Activated naive CD8-positive, alpha-beta T cell treated with anti-CD3 and anti-CD28 coated beads, Interleukin-2, amount 50 U/mL, for 16 hours (primary cell): ENCODE measurements at places on chromosomes 1 and 21.

- no peak for DNase-seq
Measured at GRCh38 chr21:34579411-34579810, 35.5 kb downstream of the RCAN1 start.

- DNase-seq, result no peak
Measured at GRCh38 chr1:15008783-15009729, 144.5 kb upstream of the TMEM51 start.

DNA sequence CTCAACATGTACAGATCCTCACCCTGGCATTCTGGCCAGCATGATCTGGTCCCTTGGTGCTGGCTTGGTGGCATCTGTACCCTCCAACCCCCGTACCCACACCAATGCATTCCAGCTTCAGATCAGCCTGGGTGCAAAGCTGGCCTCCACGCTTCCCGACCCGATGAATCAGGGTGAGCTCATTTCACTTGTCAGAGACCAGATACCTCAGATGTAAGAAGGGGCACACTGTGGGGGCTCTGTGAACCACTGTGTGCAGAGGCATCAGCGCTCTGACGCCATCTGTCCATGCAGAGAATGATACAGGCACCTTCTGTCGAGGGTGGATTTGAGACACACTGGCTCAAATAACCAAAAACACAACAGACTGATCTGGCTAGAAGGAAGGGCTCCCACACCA lies 76.6 kb downstream of the DMRTB1 start:
- DNase-seq, result no peak

DNA sequence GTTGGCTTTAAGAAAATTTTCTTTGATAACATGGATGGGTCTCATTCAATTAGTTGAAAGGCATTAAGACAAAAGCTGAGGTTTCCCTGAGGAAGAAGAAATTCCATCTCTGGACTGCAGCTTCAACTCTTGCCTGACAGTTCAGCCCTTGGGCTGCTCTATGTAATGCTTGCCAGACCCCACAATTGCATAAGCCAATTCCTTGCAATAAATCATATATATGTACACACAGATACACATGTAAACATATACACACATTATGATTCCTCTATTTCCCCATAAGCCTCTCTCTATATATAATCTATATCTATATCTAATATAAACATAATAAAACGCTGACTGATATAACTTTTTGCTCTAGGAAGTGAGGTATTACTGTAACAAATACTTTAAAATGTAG lies 301.5 kb upstream of the PRMT6 start:
- no peak for DNase-seq

DNA sequence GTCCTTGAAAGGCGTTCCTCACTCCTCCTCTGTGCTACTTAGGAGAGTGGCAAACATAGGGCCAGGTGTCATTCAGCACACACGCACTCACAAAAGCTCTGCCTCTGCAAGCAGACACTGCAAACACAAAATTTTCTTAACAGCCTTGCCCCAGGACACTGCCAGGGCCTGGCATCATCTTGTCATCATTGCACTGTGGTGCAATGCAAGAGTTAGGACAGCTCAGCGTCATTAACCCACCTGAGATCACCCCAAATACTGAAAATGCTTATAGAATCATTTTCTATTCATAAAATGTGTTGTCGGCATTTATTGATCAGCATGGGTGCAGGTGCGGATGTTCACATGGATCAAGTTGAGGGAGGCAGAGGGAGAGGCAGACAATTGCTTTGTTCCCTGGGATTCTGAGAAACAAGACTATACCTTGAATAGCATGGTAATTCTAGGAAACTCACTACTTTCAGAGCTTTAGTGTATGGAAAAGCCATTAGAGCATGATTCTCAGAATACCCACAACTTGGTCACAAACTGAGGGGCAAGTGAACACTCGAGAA lies 3.0 kb downstream of the ADAM30 start:
- DNase-seq, result no peak

- DNase-seq, result no peak
Measured at GRCh38 chr1:85179522-85179921, 21.3 kb downstream of the SYDE2 start.

GRCh38 chr1:186735463-186735862 lies 55.2 kb upstream of the PTGS2 start:
- no peak for DNase-seq
